Stimulated activated CD8-positive, alpha-beta memory T cell treated with anti-CD3 and anti-CD28 coated beads, Interleukin-7, amount 100 ng/mL, for 1 hour (primary cell): ENCODE measurements at places on chromosomes 12 and 14.

GRCh38 chr14:95442016-95442632, 74.3 kb downstream of the SYNE3 start:
- DNase-seq, result no peak

- no peak for DNase-seq
Observed at GRCh38 chr14:51310505-51310944, 70.5 kb downstream of the TMX1 start.

DNA sequence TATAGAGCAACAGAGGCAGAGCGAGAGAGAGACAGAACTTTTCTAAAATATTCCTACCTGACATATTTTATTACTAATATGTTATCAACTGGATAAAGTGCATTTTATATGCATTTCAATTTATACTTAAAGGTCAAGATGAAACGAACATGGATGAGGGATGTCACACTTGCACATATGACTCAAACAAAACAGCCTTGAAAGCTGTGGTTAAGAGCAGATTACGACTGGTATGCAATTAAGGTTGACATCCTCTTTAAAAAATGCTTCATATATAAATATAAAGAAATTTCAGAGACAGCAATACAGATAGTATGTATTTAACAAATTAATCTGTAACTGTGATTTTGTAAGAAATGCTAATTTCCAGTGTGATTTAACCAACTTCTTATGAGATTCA, 52.5 kb downstream of the LMO3 start:
- DNase-seq, result no peak

DNA sequence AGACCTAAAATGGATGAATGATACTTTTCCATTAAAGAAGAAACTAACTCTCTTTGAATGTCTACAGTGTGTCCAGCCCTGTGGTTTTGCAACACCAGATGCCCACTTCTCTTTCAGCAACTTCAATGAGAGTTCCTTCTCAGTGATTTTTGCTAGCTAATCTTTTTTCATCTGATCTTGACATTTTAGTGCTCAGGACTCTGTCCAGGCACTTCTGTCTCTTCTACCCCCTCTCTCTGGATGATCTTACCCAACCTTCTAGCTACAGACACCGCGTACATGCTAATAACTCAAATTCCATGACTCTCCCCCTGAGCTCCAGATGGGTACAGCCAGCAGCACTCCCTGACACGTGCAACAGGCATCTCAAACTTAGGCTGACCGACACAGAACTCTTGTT, 161.1 kb upstream of the FOXN3 start:
- no peak for DNase-seq

DNA sequence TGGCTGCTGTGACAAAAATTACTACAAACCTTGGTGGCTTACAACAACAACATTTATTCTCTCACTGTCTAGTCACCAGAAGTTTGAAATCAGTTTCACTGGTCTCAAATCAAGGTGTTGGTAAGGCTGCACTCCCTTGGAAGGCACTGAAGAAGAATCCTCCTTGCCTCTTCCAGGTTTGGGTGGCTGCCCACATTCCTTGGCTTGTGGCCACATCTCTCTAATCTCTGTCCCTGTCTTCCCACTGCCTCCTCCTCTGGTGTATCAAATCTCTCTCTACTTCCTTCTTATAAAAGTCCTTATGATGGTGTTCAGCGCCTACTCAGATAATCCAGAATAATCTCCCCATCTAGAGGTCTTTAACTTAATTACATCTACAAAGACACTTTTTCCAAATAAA, 31.0 kb downstream of the PLCZ1 start:
- no peak for DNase-seq

DNA sequence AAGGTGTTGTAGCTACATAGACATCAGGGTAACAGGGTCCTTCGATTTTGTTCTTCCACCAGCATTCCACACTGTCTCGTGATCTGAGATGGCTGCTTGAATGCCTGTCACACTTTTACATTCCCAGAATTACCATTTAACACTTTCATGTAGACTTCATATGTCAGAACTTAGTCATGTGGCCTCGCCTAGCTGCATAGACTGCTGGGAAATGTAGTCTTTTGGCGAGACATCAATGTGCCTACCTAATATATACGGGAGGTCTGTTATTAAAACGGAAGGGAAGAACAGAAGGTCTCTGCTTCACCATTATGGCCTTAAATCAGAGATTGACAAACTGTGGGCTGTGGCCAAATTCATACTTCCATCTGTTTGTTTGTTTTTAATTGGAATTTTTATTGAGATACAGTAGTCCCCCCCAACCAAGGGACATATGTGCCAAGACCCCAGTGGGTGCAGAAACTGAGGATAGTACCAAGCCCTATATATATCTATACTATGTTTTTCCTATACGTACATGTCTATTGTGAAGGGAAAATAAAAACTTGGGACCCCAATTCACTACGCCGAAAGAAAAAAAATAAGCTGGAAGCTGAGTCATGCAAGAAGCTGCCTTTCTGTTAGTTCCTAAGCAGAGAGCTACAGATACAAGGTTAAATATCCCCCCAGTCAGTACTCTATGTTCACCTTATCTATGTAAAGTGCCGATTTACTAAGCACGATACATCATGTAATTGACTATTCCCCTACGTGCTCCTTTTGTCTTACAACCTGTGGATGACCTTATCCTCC, 11.3 kb upstream of the HRK start:
- no peak for DNase-seq

DNA sequence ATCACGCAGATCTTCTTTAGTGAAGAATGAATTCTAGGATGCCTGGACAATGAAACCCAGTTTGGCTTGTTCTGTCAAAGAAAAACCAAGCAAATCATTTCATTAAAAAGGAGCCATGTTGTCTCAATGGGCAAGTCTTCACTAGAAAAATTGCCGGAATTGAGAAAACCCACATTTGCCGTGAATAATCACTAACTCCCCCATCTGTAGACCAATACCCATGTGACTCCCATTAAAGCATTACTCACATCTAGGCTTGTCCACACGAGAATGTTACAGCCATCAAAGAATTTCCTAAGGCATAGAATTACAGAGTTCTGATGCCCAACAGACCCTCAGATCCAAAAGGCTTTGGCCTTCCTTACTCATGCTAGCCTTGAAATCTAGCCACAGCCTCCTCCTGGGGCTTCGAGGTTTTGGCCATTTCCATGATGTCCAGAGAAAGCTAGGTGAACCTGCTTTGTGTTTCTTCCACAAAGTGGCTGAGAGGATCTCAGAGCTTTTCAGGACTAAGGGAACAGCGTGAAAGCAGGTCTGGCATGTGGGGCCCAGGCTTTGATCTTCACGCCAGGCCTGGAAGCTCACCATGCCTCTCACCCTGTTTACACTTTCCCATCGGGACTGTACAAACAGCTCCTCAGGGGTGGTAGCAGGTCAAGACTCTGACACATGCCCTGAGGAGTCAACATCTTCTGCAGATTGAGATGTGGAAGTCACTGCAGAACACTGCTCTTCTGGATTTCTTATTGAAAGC, 12.1 kb downstream of the SLC7A8 start:
- no peak for DNase-seq

GRCh38 chr14:100031506-100032281, 33.5 kb upstream of the EVL start:
- DNase-seq, result no peak

GRCh38 chr12:69916544-69917235, 91.7 kb downstream of the MYRFL start:
- no peak for DNase-seq

DNA sequence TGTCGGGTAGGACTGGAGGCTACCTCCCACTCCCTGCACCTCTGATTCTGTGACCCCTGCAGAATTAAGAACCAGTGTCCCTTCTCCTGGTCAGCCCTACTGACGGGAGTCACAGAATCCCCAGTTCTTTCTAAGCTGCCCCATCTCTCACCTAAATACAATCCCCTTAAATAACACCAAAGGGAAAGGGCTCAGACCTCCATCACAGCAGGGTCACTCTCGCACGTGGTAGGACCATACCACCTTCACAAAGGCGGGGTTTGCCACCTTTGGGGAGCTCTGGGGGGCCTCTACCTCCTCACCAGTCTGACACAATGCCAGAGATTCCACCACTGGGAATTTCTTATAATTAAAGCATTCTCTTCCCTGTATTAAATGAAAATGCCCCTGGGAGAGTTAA, 35.6 kb downstream of the DAD1 start:
- no peak for DNase-seq

GRCh38 chr14:98035396-98035795, 1236.6 kb downstream of the BCL11B start:
- DNase-seq, result no peak

- DNase-seq, result no peak
Observed at GRCh38 chr12:109592195-109592904, 18.8 kb downstream of the MVK start.

- no peak for DNase-seq
Observed at GRCh38 chr12:58814036-58814435, 106.3 kb downstream of the LRIG3 start.

- no peak for DNase-seq
Observed at GRCh38 chr12:105706321-105706972, 376.0 kb downstream of the C12orf75 start.

DNA sequence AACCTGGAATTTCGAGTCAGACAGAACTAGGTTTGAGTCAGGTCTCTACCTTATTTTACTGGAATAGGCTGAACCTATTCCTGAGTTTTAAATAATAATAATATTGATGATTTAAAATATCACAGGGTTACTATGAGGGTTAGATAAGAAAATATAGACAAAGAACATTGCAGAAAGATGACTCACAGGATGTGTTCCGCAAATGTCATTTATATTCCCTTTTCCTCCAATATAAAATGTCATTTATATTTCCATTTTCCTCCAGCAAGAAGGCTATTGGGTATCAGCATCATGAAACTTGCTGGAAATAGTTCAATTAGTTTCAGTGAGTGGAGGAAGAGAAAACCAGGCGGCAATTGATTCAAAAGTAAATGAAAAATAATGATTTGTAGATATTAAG, 163.9 kb upstream of the RASSF8 start:
- no peak for DNase-seq

GRCh38 chr12:59768031-59768430, 172.2 kb downstream of the SLC16A7 start:
- DNase-seq, result no peak

- no peak for DNase-seq
Observed at GRCh38 chr12:18719922-18720510, 17.8 kb downstream of the PLCZ1 start.

DNA sequence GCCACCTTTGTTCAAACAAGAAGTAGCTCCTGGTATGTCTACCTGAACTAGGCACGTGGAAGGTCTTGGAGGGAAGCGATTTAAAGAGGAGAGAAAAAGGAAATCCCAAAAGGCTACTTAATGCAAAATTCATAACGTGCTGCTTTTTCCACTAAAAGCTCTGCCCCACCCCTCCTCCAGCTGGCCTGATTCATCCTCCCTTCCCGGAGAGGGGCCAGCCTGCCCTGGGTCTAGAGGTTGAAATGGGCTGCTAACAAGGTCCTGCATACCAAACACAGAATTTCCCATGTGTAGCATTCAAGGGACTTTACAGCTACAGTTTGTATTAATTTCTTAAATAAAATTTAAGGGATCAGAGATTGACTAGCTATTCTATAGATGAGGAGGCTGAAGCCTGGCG, 83.2 kb downstream of the KNTC1 start:
- no peak for DNase-seq

GRCh38 chr14:103104654-103105452, 10.3 kb downstream of the EXOC3L4 start:
- peak; percentile 39 for DNase-seq

DNA sequence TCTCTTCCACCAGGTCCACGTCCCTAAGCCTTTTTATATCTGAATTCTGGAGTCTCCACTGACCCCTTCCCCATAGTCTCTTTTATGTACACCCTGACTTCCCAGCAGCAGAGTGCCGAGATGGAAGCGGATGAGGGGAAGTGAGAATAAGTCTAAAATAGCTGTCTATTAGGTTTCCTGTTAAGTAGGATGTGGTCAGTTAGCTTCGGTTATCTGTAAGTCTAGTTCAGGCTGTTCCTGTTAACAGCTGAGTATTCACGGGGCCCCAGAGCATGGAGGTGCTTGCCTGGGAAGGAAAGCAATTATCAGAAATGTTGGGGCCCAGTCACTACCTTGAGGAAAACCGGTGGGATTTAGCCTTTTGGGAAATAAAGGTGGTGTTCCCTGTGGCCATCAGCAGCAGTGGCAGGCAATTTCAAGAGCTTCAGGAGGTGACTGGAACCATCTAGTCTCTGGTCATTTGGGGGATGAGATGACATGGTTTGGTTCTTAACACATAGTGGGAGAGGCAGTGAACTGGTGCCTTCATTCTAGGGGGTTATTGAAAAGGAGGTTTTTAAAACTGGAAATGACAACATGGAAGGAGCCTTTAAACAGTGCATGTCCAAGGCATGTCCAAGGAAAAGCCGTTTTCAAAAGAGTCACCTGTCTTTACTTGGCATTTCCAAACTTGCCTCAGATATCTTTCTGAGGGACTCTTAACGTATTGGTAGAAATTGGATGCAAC, 21.8 kb downstream of the CHST11 start:
- no peak for DNase-seq
